Epithelial cell of prostate (primary cell): ENCODE measurements at places on chromosomes 1 and 21.

- no peak for DNase-seq
Observed at GRCh38 chr1:178241837-178242236, 147.9 kb downstream of the RASAL2 start.

- no peak for DNase-seq
Observed at GRCh38 chr1:23083714-23084480, 64.6 kb downstream of the KDM1A start.

DNA sequence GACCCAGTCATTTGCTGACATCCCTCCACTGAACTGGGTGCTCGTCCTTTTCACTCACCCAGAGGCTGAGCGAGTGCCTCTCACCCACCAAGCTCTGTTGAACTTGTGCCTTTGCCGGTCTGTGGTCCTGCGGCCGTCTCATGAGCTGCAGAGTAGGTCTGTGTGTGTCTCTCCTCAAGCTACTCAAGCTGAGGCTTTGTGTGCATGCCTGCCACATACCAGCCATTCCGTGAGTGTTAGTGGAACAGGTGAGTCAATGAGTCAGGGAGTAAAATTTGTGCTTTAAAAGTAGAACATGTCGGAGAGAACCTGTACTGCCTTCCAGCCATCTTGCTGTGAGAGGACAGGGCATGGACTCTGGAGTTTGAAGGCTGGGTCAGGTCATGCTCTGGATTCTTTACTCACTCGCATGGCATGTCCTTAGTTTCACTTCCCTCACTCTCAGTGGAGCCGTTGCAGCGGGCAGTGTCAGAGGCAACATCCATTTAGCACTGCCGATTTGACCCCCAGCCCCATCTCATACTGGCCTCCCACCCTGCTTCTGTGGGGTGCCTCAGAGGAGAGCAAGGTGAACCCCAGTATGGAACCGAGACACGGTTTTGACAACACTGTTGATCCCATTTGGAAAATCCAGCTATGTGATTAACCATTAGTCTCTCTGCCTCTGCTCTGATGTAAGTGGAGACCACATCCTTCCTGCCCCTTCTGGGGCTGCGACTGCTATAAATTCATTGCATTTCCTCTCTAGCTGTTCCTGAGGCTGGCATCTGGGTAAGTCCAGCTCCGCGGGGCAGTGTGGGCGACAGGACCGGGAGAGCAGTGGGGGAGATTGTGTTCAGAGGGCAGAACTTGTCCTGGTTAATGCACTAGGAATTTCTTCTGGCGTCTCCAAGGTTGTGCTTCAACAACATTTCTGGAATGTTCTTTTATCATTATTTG, at the start of gene NLRP3:
NLRP3 (plus strand) TSS at position 751 of the 939 bp plus-strand sequence. CDS start 2,628 bp downstream, outside the sequence.
- peak; percentile 55 for DNase-seq

GRCh38 chr1:10591010-10591409, 116.3 kb downstream of the PEX14 start:
- no peak for DNase-seq

DNA sequence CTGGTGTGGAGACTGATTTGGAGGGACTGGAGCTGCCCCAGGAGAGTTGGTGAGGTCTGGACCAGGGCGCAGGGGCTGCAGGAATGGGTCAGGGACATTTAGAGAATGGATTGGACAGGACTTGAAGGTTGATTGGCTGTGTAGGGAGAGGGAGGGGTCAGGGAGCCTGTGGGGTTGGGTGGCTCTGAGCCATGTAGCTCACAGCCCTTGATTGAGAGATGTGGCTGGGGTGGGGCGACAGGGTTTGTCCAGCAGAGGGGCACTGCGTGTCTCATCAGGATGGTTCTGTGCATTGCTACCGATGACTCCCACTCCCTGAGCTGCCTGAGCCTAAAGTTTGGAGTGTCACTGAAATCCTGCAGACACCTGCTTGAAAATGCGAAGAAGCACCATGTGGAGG, 12.1 kb downstream of the AZIN2 start:
- DNase-seq = no peak

- no peak for DNase-seq
Observed at GRCh38 chr1:163069142-163069541, at the start of gene RGS4. TSS of gene RGS4 (plus strand) at chr1:163069361. CDS start at chr1:163069485, 124 bp downstream.

GRCh38 chr1:201696217-201696761, 132.7 kb upstream of the IPO9 start:
- no peak for DNase-seq

GRCh38 chr1:232844791-232845190, 39.6 kb downstream of the MAP10 start:
- no peak for DNase-seq

GRCh38 chr1:40003156-40004093, 37.1 kb upstream of the CAP1 start:
- no peak for DNase-seq

DNA sequence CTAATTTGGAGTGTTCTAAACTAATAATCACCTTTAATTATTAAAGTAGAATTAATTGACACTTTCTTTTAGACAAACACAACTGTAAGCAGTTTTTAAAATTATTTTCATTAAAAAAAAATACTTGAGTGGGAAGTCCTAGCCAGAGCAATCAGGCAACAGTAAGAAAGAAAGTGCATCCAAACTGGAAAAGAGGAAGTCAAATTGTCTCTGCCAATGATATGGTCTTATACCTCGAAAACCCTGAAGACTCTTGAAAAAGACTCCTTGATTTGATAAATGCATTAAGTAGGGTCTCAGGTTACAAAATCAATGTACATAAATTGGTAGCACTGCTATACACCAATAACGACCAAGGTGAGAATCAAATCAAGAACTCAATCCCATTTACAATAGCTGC, 83.0 kb upstream of the GADD45A start:
- no peak for DNase-seq

- no peak for DNase-seq
Observed at GRCh38 chr1:219580009-219580676, 32.8 kb downstream of the ZC3H11B start.

GRCh38 chr1:26887125-26887524, 3.0 kb downstream of the GPN2 start:
- DNase-seq = no peak

GRCh38 chr21:42247716-42248115, 28.8 kb downstream of the ABCG1 start:
- no peak for DNase-seq

DNA sequence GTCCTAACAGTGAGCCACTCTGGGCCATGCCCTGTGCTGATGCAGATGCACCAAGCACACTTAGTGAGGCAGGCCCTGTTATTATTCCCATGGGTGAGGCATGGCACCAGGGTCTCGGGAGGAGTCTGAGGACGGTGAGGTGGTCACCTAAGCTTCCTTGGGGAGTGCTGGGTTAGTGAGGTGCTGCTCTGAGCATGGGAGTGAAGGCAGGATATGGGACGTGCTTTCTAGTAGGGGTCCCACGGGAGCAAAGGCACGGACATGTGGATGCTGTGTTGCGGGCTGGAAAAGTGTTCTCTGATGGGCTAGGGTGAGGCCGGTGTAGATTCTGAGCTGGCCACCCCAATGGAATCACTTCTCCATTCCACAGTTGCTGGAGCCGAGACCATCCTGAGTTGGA, 77.5 kb upstream of the CSF3R start:
- DNase-seq = no peak

DNA sequence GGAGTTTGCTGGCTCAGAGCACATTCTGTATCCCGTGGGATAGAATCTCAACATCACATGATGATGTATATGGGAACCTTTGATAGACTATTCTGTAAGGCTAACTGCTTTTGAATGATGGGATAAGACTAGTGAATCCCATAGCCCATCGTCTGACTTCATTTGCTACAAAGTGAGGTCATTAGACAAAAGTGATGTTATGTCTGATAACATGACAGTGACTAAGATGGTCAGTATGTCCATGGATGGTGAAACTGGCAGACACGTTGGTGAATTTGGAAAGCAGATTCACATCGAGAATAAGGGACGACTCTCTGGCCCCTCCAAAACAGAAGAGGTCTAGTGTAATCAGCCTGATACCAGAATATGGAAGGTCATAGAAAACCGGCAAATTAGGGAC, 108.4 kb downstream of the HHAT start:
- no peak for DNase-seq

GRCh38 chr1:93692026-93692425, 10.4 kb upstream of the BCAR3 start:
- no peak for DNase-seq

- no peak for DNase-seq
Observed at GRCh38 chr1:150981177-150981804, 801 bp upstream of the ANXA9 start.

DNA sequence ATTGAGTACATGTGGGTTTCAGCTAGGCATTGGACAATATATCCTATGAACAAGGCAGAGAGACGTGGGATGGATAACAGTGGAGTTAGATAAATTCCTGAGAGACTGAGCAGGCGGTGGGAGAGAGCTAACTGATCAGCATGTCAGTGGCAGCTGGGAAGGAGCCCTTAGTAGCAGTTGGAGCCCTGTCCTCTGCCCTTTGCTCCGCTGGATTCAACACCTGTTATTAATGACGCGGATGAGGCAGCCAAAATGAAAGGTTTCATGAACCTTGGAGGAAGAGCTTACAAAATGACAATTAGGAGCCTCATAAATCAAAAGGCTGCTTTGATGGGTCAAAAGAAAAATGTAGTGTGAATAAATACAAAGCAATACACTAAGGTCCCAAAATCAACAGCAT, 16.1 kb downstream of the UBIAD1 start:
- no peak for DNase-seq

GRCh38 chr1:22290611-22291010, 147.7 kb upstream of the WNT4 start:
- DNase-seq = no peak

DNA sequence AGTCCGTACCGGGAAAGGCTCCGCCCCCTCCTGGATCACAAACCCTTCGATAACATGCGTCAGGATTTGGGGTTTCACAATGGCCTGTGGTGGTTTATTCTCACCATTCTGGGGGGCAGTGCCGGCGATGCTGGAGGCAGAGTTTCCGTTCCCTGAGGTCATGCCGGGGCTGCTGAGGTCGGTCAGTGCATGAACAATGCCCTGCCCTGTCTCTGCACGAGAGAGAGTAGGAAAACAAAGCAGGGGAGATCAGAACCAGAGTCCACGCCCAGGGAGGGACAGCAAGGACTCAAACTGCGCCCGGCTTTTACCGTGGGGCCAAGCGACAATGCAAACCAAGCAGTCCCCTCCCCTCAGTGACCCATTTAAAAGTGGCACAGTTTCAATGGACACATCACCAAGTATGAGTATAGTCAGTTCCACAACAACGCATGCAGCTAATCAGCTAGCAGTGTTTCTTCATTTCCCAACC, 13.2 kb upstream of the A3GALT2 start:
- no peak for DNase-seq

DNA sequence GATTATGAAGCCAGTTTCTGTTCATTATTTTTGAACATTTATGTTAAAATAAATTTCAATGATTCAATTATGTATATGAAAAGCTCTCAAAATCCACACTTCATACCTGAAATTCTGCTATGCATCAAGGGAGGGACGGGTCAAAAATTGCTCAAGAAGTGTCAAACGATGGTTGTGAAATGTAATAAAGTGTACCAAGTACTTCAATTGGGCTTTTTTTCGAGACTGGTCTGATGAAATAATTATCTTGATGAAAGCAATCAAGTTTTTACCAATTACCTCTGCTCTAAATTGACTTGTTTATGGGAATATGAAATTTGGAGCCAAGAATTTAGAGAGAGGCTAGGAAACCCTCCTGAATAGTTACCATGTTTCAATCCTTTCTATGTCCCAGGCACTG, 7.9 kb downstream of the OSCP1 start:
- no peak for DNase-seq

DNA sequence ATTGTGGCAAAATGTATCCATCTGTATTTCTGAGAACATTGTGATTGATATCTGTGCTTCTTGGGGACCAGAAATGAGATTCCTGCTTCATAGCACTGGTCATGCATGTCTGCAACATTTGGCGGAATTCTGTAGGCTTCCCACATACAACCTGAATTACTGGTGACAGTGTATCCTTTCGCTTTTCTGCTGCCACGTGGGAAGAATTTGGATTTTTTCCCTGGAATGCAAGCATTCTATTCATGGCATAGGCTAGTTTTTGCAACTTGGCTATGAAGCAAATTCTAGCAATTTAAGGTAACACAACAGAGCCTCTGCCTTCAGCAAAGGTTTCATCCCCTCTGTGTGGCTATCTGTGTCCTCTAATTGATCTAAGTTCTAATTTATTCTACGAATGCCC, 85.9 kb downstream of the BCAR3 start:
- no peak for DNase-seq

DNA sequence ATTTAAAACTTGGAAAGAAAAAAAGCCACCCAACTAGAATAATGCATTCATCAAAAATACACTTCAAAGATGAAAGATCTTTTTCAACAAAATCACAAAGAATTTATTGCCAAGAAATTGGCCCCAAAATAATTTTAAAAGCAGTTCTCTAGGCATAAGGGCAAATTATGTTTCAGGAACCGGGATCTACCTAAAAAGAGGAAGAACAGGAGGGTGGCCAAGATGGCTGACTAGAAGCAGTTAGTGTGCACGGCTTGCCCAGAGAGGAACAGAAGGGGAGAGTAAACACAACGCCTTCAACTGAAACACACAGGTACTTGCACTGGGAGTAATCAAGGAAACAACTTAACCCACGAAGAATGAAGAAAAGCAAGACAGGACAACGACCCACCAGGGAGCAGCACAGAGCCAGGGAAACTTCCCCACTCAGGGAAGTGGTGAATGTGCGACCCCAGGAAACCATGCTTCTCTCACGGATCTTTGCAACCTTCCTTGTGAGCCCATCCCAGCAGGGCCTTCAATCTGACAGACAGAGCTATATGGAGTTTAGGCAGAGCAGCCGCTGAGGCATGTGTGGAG, 46.1 kb downstream of the ACKR1 start:
- no peak for DNase-seq

DNA sequence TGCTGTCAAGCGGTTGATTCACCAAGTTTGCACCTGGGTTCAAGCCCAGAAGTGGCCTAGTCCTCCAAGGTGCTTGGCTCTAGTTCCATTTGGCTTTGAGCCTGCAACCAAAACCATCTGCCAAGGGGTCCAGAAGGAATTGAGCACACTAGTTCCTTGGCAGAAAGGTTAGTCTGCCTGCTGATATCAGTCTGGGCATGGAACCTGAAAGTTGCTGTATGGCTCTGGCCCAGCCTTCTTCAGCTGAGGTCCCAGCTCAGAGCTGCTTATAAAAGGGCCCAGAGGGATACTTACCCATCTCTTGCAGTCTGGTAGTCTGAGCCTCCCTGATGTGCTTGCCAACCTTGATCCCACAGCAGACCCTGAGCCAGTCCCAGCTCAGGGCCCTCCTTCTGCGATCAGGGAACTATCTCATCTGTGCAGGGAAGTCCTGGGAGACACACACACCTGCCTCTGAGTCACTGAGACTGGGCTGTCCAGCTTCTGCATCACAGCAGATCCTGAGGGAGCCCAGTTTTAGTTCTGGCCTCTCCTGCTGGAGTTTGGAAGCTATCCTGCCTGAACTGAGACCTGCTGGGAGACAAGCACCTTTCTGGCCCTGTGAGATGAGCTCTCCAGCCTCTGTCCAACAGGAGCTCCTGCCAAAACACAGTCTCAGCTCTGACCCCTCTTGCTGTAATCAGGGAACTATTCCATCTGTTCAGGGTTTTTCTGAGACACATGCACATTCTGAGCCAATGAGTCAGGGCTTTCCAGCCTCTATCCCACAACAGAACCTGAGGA, 75.8 kb downstream of the CTH start:
- DNase-seq = peak; percentile 18
